ENCODE measurements at places on chromosomes 1 and 21.

GRCh38 chr1:221511797-221512196 is 230.1 kb downstream of the DUSP10 start:
- DNase-seq = peak; percentile 34

- DNase-seq = no peak
These were observed 37.5 kb downstream of the EDN2 start for GRCh38 chr1:41446851-41447610.

DNA sequence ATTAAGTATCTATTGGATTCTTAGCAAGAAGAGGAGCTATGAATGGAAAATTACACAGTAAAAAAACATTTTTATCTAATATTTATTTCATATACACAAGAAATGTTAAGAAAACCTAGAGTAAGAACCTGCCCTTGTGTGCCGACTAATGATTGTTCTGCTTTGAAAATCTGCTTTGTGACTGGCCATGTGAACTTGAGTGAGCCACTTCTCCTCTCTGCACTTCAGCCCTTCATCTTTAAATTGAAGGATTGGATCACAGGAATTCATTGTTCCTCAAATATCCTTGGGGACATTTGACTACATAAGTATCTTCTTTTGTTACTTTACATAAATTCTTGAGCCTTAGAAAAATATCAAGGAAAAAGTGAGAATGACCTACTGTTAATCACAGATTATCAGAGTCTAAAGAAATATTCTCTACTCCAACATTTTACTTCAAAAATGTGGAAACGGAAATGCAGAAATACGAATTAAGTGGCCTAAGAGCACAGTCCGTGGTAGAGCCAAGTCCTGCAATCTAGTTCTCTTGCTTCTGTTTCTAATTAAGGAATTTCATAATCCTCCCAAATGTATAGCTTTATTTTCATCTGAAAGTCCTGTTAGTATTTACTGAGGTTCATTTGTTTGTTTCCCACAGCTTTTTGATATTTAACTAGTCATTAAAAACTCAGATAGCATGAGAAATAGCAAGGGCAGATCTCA is 46.3 kb upstream of the SAMSN1 start:
- DNase-seq = no peak

GRCh38 chr21:42025376-42026081 is 15.4 kb upstream of the ZBTB21 start:
- DNase-seq = no peak

GRCh38 chr1:78277253-78277652 is 213.5 kb upstream of the PTGFR start:
- peak; percentile 95 for DNase-seq

GRCh38 chr1:170261669-170262068 is 115.9 kb downstream of the NTMT2 start:
- DNase-seq = no peak

All from OCI-M1 (cell line).